ENCODE measurements at places on chromosomes 2 and 18.

DNA sequence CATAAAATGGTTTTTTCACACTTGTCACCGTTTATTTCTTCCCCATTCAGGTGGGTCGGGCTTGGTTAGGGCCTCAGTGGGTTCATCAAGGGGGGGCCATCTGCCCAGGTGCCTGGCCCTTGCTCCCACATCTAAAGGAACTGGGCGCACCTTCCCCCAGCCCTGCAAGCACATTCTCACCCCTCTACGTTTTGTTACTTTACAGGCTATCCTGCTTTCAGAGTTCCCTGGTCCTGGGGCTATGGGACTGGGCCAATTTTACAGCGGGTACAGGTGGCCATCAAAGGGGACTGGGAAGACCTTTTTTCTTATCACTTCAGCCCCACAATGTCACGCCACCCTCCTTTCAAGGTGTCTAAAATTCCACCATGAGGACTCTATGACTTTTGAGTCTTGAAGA, 71.8 kb upstream of the HAAO start:
- no peak for DNase-seq

DNA sequence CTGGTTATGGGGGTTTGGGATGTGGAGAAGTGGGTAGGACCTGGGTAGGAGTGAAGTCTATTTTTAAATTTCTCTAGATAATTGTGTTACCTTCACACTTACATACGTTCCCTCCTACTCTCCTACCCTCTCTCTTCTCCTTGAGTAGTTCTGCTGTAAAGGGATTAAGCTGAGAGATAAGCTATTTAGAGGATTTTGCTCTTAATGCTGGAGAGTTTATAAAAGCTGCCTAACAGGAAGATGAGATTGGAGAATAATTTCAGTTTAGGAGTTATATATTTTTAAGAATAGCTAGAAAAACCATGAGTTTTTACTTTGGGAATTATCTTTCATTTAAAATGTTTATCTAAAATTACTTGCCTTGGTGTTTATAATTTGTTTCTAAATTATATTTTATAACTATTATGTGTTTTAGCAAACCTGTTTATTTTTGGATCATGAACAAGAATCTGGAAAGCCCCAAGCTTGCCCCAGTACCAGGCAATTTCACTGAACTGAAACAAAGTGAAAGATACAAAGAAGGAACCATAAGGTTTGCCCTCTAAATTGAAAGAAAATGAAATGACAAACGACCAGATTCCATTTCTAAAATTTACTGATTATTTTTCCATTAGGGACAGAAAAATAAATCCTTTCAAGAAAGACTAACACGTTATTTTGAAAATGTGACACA, 101.5 kb downstream of the ZNF532 start:
- no peak for DNase-seq

GRCh38 chr2:27809761-27810241, 38.3 kb downstream of the MRPL33 start:
- no peak for DNase-seq

- DNase-seq = no peak
Measured at GRCh38 chr2:235377176-235377575, 116.7 kb upstream of the AGAP1 start.

- no peak for DNase-seq
Measured at GRCh38 chr2:199042660-199043379, 414.9 kb downstream of the SATB2 start.

DNA sequence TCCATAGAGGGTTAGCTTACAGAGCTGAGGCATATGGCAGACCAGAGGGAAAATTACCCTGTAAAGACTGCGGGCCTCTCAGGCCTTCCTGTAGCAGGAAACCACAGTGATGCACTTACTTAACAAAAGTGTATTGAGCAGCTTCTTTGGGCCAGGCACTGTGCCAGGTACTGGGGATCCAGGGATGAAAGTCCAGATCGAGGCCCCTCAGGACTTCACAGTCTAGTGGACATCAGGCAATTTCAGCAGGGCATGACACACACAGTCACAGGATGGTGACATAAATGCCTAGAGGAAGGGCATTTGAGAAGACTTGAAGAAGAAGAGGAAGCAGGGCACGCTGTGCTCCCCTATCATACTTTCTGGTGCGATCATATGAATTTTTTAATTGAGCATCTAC, 71.7 kb downstream of the MARCO start:
- DNase-seq = no peak

GRCh38 chr2:27735263-27735904, 36.1 kb upstream of the MRPL33 start:
- DNase-seq = peak; percentile 46

DNA sequence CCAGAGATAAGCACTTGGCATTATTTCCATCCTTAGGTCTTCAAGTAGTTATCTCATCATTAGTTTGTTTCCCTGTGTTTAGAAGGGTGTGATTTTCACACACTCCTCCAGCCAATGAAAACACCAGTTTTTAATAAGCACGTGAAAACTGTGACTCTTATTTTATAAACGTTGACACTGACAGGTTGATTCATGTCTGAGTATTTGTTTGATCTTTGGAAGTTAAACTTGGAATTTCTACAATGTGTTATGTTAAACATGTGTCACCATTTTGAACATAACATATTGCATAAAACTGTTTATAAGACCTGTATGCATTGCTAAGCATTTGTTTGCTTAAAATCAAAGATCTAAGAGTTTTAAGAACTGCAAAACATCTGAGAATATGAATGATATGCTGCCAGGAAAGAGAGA, 27.6 kb downstream of the SLC40A1 start:
- DNase-seq = no peak

DNA sequence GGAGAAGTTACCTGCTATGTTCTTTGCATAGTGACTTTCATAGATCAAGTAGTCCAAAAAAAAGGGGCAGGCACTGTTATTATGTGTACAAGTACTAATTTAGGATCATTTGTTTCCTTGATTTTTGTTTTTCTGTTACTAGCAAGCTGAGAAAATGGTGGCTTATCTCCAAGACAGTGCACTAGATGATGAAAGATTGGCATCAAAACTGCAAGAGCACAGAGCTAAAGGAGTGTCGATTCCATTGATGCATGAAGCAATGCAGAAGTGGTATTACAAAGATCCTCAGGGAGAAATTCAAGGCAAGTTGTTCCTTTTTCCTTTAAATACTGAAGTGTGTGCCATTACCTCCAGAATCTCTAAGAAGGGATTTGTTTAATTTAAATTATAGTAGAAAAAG, 19.6 kb upstream of the KCNJ13 start:
- DNase-seq = no peak

DNA sequence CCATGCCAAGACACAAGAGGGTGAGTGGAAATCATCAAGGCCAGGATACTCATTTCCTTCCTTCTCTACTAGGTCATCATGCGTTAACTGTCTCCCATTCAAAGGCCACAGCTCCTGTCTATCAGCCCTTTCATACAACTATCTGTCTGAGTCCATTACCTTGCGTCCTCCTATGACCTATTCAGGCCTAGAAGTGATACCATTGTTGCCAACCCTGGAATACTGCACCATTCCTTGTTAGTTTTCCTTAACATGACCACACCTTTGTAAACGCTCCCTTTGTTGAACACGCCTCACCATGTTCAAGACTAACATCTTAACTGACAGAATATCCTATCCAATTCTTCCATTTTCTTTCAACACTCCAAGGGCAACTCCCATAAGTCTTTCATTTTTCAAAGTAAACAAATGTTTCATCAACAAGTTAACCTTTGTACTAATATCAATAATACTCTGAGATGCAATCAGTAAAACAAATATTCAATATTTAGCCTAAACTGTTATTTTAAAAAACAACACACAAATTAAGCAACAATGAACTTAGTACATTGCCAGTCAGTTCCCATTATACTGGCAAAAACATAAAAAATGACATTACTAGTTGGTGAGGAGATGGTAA, 19.8 kb upstream of the LGALSL start:
- no peak for DNase-seq

Measured in NCI-H510A treated with DMSO at 0.1 percent for 48 hours (cell line).